Trophoblast cell (in vitro differentiated cells and primary cell): ENCODE measurements at places on chromosomes 3 and 15.

DNA sequence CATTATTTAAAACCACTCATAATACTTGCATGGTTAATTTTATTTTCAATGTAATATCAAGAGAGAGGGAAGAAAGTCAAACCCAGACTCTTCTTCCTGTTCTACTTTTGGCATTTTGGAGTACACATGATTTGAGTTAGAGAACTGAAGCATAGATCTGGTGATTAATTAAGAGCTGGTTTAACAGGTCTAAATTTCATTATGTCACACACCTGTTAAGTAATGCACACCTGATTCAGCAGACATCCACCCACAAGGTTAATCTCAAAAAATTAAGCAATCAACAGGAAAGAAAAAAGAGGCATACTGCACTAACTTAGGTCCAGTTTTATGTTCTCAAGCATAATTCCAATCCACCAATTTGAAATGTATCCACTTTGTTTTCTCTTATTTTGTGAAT lies 101.1 kb upstream of the ICE2 start:
- DNase-seq = no peak

DNA sequence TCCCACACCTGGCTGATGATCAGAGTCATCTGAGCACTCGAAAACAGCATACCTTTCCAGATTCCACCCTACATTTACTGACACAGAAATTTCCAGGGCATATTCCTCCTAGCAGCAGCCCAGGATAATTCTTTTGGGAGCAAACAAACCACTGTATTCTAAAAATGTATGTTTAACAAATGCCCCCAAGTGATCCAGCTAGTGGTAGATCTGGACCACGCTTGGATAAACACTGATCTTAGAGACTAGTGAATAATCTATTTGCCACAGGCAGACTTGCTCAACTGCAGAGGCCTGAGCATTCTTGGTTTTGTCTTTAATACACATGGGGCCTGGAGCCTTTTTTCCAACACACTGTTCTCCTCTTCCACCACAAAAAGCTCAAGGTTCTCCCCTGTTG lies 89.6 kb downstream of the TM4SF4 start:
- peak; percentile 81 for DNase-seq

DNA sequence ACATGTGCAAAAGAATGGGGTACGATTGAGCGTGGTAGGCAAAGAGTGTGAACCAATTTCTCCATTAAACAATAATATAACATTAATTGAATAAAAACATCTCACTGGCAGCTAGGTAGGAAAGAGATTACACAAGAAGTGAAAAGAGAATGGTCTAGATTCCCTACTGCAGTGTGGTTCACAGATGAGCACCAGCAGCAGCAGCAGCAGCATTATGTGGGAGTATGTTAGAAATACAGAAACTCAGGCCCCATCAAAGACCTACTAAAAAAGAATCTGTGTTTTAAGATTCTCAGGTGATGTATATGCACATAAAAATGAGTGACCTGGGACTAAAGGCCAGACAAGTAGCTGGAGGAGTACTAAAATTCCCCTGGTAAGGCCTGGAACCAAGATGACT lies 118.2 kb downstream of the ADAM10 start:
- no peak for DNase-seq

- DNase-seq = no peak
Observed at GRCh38 chr3:196115678-196116083, 33.8 kb upstream of the TFRC start.

- no peak for DNase-seq
Observed at GRCh38 chr15:37818152-37818677, 116.2 kb upstream of the TMCO5A start.

- no peak for DNase-seq
Observed at GRCh38 chr3:34842706-34843480, 796.4 kb upstream of the ARPP21 start.

DNA sequence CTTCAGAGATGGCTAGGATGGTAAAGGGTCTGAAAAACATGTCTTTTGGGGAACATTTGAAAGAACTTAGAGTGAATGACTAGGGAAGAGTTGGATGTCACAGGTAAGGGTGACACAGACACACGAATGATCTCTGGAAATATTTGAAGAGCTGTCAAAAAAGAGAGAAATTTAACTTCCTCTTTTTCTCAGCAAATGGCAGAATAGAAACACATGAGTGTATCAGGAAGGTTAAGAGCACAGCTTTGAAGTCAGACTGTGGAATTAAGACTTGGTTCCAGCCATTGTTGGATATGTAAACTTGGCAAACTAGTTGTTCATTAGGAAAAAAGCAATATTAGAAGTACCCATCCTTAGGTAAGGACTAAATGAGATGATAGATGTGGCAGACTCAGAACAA lies 117.7 kb downstream of the IMPG2 start:
- no peak for DNase-seq

GRCh38 chr3:116423945-116424344 lies 21.3 kb downstream of the LSAMP start:
- no peak for DNase-seq

- DNase-seq = no peak
Observed at GRCh38 chr3:129822679-129823078, 70.8 kb downstream of the TMCC1 start.

DNA sequence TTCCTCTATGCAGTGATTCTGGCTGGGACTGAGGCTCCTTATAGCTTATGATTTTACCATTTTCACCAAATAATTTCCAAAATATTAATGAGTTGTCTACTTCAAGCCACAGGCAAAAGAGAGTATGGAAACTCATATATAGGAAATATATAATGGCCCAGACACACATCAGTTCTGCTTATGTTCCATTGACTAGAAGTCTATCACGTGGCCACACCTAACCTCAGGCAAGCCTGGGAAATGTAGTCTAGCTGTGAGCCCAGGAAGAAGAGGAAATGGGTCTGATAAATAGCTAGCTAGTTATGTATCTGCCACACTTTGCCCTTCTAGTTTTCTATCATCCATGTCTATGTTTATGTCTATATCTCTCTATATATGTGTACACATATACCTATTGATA lies 195.1 kb downstream of the OTOL1 start:
- DNase-seq = no peak

DNA sequence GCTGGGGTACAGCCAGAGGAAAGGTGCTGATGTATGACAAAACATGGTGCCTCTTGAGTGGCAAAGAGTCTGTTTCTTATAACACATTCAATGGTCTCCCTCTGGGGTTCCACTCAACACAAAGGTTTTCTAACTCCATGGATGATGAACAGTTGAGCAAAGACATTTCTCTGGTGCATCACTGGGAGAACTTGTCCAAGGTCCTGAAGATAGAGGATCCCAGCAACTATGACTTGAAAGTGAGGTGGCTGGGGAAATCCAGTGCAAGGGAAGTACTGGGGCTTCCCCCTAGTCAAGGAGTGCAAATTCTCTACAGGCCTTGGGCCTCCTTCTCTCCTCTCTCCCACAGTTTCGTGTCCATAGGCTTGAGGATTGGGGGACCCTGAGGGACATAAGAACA lies 431.1 kb downstream of the WDR72 start:
- no peak for DNase-seq

- peak; percentile 59 for DNase-seq
Observed at GRCh38 chr15:66855041-66855440, 153.0 kb downstream of the SMAD6 start.

DNA sequence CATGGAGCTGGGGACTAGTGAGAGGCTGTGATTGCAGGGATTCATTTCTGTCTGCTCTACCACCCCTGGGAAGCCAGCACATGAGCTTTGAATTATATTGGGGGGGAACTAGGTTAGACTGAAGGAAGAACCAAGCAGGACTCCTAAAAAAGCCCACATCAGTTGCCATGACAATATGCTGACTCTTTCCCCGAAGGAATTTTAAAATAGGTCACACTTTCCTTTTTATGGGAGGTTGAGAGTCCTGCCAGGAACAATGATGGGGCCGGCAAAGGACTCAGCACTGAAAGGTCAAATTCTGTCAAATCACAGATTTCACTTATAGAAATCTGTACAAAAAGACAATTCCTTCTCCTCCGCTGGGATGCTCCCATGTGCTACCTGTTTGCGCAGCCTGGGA lies 130.8 kb downstream of the ZNF621 start:
- no peak for DNase-seq

DNA sequence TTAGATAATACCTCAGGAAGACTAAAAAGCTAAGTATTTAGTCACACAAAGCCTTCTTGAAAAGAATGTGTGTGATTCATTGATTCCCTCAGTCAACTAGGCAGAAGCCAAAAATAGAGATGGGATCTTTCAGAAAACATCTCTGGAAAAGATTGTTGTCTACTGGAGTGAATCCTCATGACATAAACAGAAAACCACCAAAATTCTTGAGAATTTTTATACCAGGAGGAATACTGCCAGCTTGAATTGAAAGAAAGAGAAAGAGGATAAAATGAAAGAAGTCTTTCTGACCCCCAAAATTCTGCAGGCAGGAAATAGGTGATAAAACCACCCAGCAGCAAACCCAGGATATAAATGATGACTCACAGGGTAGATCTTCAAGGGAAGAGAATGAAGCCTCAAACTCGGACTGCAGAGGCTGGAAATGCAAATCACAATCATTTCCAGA lies 363.1 kb upstream of the PLSCR5 start:
- peak; percentile 18 for DNase-seq

GRCh38 chr3:169607949-169608348 lies 55.6 kb downstream of the MECOM start:
- no peak for DNase-seq

DNA sequence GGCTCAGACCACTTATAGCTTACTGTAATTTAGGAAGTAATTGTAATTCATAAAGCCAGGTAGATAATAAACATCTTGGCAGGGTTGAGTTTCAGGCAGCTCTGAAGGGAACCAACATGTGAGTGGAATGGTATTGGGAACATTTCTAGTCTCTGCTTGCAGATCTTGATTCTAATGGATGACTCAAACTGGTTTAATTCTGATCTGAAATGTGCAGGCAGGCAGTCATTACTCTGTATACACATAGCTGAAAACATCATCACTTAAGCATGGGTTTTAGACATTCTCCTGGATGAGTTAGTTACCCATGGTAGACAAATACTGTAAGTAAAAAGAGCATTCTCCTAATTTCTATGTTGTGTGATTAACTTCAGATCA lies 317.0 kb upstream of the TPRG1 start:
- DNase-seq = no peak

GRCh38 chr3:160820022-160820421 lies 64.0 kb downstream of the PPM1L start:
- no peak for DNase-seq

DNA sequence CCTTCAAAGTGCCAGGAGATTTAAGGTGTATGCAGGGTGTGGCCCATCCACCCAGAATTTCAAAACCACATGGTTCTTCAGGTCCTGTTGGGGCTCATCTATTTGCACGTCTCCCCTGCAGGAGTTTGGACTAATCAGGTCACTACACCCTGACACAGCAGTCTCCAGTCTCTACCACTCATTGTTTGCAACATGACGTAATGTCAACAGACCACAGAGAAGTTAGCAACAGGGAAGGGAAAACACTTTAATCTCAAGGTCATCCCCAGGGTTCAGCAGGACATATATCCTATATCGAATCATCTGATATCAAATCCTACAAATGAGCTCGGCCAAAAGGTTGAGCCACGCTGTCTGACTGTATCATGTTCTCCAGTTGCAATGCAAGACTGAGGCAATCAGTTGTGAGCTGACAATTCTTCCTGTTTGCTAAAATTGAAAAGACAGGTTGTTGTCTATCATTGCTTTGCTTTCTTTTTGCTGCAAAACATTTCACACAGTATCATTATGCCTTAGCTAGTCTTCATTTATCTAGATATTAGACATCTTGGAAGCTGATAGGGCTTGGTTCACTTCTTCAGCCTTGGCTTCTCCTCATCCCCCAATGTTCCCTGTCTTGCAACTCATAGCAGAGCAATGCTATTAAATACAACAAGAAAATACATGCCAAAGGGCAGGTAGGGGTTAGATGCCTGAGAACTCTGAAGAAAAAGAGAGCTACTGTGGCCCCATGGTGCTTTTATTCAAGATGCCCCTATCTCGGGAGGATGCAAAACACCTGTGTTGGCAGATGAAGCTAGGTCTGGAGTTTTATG lies 13.4 kb upstream of the LEKR1 start:
- peak; percentile 22 for DNase-seq

GRCh38 chr3:37179144-37179967 lies 5.0 kb upstream of the LRRFIP2 start:
- no peak for DNase-seq

GRCh38 chr15:43777267-43777914 lies 625 bp upstream of the ELL3 start:
- peak; percentile 70 for DNase-seq

- no peak for DNase-seq
Observed at GRCh38 chr3:8307545-8308110, 194.0 kb upstream of the LMCD1 start.

DNA sequence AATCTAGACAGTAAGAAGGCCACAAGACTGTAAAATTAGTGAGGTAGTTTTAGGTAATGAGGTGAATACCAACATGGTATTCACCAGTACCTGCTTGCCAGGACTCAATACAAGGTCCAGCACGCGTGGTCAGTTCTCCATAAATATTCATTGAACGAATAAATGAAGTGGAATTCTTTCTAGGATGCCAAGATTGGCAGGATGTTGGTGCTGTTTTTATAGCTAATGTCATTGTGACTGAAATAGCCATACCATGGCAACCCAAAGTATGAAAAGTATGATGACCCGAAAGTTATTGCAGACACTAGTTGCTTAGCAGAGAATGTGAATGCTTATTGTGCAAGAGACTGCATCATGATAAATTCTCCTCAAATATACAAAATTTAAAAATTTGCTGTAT lies 307.2 kb downstream of the KCNH8 start:
- DNase-seq = no peak

DNA sequence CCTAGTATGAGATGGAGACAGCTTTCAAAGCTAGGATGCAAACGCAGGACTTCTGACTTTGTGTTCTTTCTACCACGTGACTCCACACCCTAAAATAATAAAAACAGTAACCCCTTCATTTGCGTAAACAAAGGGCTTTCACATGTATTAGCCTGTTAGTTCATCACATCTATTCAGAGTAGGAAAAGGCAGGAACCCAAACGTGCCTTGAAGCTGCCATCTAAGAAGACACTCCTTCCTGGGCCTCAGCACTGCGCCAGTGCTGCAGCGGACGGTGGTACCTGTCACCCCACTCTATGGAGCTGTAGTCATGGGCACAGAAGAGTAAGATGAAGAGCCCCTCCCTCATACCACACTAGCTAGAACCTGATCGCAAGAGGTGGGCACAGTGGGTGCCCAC lies 34.3 kb downstream of the PLD1 start:
- DNase-seq = no peak

GRCh38 chr15:23422946-23423708 lies 23.9 kb downstream of the GOLGA6L2 start:
- peak; percentile 4 for DNase-seq
